ENCODE measurements at places on chromosomes 12 and 14.

GRCh38 chr12:67193704-67194103, 75.5 kb upstream of the CAND1 start:
- no peak for DNase-seq

DNA sequence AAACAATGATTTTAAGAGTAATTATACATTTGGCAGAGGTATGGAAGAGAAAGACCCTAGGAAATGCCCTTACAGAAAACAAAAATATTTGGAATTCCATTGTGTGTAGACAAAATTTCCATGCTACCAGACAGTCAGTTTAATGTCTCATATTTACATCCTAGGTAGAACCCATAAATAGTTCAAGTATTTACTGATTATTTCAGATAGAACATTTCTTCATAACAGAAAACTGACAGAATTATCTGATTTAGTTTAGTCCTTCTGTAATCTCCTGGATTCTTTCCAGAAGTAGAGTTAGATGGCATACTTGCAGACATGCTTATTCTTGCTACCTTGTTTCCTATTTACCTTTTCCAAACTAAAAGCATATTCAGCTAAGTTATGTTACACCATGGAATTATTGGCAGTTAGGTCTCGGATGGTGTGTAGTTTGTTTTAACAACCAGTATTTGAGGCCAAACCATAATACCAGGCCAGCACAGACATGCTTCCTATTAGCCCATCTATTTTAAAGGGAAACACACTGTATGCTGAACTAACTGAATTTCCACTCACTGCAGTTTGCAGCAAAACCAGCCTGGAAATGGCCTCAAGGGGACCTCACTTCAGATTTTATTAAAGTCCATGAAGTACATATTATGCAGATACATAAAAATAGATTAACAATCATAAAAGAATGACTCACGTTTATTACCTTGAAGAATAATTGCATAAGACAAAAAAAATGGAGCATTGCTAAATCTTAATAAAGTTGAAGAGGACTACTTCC, 126.6 kb upstream of the LRIG3 start:
- no peak for DNase-seq

GRCh38 chr14:54589076-54589475, 22.1 kb downstream of the SAMD4A start:
- DNase-seq, result no peak

DNA sequence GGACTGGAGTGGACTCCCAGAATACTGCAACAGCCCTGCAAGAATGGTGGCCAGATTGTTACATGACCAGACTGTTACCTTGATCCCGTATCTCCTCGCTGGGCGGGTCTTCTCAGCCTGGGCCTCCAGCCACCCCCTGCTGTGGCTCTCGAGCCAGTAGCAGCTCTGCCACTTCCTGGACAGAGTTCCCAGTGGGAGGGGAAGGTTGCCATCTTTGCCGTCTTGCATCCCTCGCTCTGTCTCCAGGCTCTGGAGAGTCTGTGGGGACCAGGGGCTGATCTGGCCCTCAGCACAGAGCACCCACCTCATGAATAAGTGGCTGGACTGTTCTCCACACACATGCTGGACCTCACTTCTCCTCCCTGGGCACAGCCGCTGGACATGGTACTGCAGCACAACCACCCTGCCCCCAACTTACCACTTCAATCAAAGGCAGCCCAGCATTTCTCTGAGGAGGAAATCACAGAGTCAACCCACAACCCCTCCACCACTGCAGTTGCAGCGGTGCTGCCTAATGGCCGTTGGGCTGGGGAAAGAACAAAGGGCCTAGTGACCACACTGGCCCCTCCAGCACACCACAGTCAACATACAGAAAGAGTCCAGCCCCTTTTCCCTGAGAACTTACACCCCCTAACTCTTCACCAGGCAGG, 6.9 kb upstream of the KLRF1 start:
- DNase-seq, result no peak

DNA sequence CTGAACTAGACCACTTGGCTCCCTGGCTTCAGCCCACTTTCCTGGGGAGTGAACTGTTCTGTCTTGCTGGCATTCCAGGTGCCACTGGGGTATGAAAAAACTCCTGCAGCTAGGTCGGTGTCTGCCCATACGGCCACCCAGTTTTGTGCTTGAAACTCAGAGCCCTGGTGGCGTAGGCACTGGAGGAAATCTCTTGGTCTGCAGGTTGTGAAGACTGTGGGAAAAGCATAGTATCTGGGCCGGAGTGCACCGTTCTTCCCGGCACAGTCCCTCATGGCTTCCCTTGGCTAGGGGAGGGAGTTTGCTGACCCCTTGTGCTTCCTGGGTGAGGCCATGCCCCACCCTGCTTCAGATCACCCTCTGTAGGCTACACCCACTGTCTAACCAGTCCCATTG, 33.8 kb downstream of the TRAFD1 start:
- DNase-seq, result no peak

DNA sequence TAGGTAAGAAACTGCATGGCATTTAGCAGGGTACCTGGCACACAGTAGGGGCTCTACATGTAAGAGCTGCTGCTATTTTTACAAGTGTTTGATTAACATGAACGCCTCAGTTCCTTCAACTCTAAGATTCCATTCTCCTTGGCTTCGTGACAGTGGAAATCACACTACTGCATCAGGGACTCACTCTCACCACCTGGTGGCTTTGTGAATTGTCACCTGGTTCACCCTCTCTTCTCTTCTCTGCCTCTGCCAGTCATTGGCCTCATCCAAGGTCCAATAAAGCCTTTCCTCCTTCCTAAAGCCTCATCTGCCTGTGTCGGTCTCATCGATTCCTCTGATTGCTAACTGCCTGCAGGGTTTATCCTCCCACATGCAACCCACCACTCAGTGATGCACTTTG, 476.4 kb downstream of the VRK1 start:
- DNase-seq, result no peak

GRCh38 chr12:104342635-104343249, 39.2 kb downstream of the EID3 start:
- DNase-seq, result no peak

DNA sequence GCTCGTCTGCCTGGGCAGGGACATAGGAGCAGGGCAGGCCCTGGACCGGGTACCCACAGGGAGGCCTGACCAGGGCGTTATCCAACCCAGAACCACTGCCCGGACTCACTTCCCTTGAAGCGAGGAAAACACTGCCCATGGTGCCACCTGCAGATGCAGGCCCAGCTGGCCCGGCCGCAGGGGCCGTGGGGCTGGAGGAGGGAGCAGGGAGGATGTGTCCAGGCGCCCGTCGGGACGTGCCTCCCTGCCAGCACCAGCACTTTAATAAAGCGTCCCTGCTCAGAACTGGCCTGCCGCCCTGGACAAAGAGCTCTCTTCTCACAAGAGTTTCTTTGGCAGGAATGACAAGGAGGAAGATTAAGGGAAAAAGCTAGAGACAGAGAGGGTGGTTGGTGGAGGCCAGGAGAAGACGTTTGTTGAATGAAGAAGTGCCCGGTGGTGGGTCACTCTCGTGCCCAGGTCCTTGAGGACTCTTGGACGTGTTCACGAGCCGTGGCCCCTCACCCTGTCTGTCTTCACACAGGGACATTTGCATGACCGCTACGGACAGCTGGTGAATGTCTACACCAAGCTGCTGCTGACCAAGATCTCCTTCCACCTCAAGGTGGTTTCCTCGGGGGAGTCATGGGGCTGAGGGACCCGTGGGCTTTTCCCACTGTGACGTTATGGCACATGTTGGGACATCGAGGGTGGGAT, 14.2 kb downstream of the HIP1R start:
- no peak for DNase-seq

DNA sequence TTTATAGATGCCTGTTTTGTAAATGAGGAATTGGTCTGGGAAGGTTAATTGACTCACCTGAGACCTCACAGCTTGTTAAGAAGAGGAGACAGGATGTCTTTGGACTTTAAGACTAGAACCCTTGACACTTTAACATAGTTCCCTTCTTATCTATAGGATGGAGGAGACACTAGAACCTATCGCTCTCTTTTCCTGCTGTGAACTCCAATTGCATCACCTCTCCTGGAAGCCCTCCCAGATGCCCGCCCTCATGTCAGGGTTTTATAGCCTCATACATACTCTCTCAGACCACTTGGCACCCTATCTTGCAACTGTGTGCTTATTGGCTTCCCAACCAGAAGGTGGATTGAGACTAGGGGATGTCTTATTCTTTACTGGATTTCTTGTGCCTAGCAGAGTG, 2.5 kb upstream of the CTDSP2 start:
- no peak for DNase-seq

GRCh38 chr14:33925235-33925634, 25.6 kb downstream of the EGLN3 start:
- no peak for DNase-seq

DNA sequence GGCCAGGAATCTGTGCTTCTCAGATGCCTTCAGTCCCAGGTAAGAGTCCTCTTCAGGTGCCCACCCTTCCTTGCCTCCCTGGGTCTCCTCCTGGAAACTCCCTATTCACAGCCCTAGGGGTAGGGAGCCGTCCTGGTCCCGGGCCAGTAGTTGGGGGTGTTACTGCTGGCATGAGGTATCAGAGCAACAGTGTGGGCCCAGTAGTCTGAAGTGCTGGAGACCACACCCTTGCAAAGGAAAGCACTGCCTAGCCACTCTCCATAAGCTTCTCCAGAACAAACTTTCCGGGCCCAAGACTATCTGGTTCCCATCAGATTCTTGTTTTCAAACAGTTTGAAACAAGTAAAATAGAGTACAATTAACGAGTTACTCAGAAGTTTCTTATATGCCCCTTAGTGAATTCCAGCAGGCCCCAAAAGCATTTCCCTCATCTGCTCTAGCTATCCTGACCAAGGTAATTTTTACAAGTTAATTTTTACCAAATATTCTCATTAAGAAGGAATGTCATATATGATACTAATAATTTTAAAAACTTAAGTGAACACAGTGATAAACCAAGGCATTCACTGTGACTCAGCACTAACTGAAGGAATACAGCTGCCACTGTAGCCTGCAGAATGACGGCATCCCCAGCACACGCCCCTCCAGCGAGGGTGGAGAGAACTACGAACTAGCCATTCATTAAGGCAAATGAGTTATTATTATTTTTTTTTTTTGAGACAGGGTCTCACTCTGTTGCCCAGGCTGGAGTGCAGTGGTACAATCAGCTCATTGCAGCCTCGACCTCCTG, 49.4 kb downstream of the MOK start:
- DNase-seq, result no peak

GRCh38 chr12:103780093-103780440, 61.0 kb downstream of the NT5DC3 start:
- no peak for DNase-seq

DNA sequence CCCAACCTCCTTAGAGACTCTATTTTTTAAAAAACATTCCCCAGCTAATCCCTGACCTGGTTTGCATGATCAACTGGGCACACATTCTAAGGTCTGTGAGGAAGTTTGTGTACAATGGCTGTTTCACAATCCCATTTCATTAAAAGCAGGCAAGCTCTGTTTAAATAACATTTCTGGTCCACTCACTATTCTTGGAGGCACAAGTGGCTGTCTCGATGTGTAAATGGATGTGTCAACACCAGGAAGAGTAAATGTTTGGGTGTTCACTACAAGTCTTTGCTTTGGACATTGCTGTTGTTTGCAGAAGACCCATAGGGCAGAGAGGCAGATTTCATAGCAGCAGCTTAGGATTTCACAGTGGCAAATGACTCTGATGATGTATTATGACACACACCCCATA, 98.3 kb downstream of the PDZRN4 start:
- no peak for DNase-seq

- DNase-seq, result no peak
Observed at GRCh38 chr12:132194556-132194955, 50.3 kb downstream of the NOC4L start.

- DNase-seq, result no peak
Observed at GRCh38 chr14:89747126-89747525, 207.4 kb downstream of the EFCAB11 start.

GRCh38 chr12:72647139-72647538, 375.0 kb downstream of the TRHDE start:
- no peak for DNase-seq

DNA sequence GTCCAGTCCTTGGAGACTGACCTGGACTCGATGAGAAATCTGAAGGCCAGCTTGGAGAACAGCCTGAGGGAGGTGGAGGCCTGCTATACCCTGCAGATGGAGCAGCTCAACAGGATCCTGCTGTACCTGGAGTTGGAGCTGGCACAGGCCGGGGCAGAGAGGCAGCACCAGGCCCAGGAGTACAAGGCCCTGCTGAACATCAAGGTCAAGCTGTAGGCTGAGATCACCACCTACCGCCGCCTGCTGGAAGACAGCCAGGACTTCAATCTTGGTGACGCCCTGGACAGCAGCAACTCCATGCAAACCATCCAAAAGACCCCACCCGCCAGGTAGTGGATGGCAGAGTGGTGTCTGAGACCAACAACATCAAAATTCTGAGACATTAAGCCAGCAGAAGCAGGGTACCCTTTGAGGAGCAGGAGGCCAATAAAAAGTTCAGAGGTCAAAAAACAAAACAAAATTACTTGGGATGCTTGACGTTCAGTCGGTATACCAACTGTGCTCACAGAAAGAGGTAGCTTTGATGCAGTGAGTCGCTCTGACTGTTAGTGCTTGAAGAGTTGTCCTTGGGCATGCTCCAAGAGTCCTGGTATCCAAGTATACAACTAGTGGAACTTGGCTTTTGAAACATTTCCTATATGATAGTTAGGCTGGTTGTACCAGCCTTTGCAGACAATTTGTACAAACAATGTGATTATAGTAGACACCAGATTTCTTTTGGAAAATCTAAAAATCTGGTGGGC, 4.8 kb downstream of the MED6 start:
- no peak for DNase-seq

- DNase-seq, result no peak
Observed at GRCh38 chr14:71190770-71191374, 283.6 kb downstream of the PCNX1 start.

- no peak for DNase-seq
Observed at GRCh38 chr12:78007173-78007572, 176.5 kb downstream of the NAV3 start.

- no peak for DNase-seq
Observed at GRCh38 chr14:92496191-92496857, 17.3 kb upstream of the RIN3 start.

GRCh38 chr12:6074427-6074826, 50.0 kb downstream of the VWF start:
- no peak for DNase-seq

Data from activated CD8-positive, alpha-beta memory T cell treated with anti-CD3 and anti-CD28 coated beads for 4 hours (primary cell).